Gastrocnemius medialis (tissue), 4 donors: ENCODE measurements at places on chromosomes 3 and 15. TPM values are rescaled to one million over a fixed set of nuclear protein-coding genes. Genes with fewer than 3 reads are reported as not detected.

- DNase-seq = peak; percentile 38
Measured at GRCh38 chr3:136862617-136863322, 762 bp downstream of the NCK1 start.

- peak; percentile 21 for DNase-seq
Measured at GRCh38 chr3:54600441-54601204, 327.2 kb downstream of the LRTM1 start.

- no peak for DNase-seq
Measured at GRCh38 chr15:100537331-100537730, 8.6 kb upstream of the CERS3 start.

DNA sequence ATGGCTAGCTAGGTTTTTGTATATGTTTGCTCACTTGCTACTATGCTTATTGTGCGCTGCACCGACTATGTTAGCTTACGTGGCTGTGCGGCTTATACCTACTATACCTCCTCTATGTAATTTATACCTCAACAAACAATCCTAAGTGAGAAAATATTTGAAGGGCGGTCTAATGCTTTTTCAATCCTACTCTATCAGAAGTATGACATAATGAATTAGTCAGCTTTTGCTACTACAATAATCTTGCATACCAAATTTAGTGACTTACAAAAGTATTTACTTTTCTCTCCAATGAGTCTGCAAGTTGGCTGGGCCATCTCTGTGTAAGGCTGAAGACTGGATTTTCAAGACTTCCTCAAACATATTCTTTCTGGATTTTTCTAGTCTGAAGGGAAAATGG, 391.2 kb upstream of the NECTIN3 start:
- DNase-seq = no peak

GRCh38 chr15:95734422-95735316, 595.8 kb upstream of the NR2F2 start:
- DNase-seq = no peak

The WDR72 gene
- 0.11 TPM for total RNA-seq

DNA sequence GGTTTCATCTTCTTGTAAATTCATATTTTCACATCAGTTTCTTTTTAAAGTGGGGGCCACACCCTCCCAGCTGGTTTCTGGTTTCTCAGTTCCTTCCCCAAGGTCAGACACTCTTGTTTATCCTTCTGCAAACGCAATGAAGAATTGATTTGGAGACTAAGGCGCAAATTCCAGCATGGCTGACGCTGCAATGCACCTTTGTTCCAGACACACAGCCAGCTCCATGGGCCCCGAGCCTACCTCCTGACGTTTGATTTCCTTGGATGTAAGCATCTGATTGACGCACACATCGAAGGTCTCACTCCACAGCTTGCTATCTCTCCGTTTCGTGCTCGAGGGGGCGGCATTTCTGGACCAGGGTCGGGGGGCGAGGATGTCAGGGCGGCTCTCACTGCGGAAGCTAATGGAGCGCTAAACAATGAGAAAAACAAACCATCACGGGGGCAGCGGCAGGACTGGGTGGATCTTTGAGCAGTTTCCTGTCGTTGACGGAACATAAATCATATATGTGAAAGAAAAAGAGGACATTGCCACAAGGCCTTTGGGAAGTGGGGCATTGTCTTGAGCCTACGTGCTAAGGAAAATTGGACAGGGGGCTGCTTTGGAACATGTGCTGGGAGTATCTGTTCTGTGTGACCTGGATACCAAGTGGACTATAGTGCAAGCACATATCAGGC, 46.9 kb downstream of the ARHGEF3 start:
- no peak for DNase-seq

DNA sequence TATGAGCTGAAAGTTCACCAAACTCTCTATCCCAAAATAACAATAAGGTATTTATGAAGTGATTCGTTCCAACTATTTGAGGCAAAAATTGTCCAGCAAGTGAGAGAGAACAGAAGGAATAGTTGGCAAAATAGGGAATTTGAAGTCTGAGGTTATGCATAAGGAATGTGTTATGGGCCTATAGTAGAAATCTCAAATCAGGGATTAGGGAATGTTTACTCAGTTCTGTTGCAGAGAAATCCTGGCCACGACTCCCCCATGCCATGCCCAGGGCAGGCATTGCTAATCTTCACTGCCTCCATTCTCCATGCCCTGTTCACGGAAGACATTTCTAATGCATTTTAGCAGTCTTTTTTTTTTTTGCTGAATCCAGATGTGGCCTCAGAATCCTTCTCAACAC, 58.6 kb downstream of the FLNB start:
- DNase-seq = no peak

The AMIGO3 gene
- total RNA-seq = not detected

The UBXN7 gene
- 8.0 TPM for total RNA-seq

GRCh38 chr3:46926039-46926438, 48.5 kb downstream of the PTH1R start:
- peak; percentile 95 for DNase-seq

DNA sequence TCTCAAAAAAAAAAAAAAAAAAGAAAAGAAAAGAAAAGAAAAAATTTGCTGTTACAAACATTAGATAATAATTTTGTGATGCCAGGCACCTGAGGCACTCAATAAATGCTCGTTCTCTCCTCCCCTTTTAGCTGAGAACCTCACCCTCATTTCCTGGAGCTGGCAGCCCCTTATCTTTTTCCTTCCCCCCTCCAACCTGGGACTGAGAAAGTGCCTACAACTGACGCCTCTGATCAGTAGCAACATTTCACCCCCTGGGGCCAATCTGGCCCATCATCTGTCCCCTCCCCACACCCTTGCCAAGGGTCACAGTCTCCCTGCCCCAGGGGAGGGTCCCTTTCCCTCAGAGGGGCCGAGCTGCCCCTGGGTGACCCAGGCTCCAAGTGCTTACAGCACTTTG, 12.6 kb upstream of the RNU6-1 start:
- no peak for DNase-seq

The GNAT1 gene
- not detected for total RNA-seq

DNA sequence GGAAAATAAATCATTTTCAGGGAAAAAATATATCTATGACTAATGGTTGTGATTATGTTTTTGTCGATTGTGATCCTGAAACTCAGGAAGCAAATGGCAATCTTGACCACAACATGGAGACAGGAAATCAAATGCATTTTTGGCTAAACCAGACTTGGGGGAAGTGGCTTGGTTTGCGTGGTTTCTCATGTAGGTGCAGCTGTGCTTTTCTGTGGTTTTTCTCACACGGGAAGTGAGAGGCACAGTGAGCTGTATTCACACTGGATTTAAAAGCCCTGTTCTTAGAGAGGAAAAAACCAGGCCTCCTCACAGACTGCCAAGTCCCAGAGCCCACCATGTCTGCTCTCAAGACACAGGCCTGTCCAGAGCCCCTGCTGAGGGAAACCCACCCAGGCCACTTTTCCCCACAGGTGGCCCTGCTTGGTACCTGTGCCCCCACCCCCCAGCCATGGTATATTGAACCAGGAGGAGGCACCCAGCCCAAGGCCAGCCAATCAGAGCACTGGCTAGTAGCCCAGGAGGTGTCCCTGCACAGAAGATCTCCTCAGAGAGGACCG, 46.1 kb downstream of the BTD start:
- no peak for DNase-seq

DNA sequence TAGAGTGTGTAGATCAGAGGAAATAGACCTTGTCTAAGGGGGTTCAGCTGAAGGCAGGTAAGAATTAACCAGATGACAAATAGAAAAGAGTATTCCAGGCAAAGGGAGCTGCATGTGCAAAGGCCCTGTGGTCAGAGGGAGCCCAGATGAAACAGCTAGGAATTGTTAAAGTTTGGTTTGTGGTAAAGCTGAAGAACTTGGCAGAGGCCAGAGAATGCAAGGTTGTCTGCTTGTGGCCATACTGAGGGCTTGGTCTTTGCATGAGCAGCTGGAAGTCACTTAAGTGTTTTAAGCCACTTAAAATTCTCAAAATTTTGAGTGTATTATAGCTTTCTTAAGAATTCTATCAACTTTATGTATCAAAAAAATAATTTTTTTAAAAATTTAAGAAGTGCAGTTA, 116.5 kb downstream of the NEK10 start:
- no peak for DNase-seq

The TTLL13 gene
- not detected for total RNA-seq

DNA sequence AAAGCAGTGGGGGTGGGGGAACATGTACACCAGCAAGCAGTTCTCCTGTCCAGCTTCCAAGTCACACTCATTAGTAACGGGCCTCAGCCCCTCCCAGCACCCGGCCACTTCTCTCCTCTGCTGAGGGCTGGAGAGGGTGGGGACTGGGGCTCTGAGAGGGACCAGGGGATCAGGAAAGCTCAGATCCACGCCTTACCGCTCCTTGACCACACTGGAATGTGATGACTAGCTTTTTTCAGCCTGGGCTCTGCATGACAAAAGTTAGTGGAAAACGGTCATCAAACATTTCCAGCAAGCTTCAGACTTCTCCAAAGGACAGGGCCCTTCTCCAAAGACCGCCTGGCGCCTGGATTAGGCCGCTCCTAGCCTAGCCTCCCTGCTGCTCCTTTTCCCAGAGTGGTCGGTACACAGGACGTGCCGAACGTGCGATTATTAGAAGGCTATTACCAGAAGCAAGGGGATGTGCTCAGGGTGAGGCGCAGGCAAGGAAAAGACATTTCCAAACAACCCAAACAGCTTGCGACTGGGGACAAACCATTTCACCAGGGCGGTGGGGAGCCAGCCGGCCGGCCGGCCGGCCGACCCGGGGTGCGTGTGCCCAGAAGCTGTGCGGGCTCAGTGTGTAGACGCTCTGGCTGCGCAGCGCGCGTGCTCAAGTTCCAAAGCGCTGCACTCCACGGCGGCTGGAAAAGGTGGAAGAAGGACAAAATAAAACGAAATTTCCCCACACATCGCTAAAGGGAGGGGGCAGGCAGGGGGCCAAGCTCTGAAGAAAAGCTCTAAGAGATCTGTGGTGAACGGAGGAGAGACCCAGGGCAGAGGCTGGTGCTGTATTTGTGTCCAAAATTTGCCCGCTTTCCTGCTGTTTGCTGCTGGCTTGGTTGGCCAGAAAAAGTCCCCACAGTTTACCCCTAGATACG, 51.0 kb upstream of the SSR3 start:
- no peak for DNase-seq

DNA sequence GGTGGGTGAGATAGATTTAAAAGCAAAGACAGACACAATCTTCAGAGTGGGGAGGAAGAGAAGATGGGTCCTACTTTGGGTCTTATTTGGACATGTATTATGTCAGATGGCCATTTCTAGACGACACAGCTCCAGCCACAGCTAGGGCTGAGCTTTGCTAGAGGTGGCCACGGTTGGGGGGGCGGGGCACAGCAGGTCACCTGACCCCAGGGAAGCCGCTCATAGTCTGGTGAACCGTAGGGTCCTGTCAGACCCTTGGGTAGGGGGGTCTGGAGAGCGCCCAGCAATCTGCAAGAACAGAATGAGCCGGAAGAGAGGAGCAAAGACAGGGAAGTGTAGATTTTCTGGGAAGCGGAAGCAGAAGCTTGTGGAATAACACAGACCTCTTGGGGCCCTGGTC, 6.6 kb downstream of the EPB42 start:
- no peak for DNase-seq

The LRRC2 gene
- 103 TPM for total RNA-seq

The ROPN1 gene
- not detected for total RNA-seq

- no peak for DNase-seq
Measured at GRCh38 chr3:25834346-25834745, 44.5 kb downstream of the OXSM start.

DNA sequence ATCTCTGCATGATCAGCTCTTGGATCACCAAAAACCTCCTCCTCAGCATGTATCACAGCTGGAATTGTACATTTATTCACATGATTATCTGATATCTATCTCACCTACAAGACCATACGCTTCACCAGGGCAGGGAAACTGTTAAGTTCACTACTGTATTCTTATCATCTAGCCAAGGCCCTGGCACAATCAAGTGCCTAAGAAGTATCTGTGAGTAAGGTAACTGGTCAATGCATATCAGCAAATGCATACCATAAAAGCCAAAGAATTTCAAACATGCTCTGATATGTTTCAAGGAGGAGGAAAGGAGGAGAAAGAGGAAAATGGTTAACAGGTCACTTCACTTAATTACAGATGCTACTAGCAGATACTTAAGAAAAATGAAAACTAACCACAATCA, 158.4 kb downstream of the LIPC start:
- DNase-seq = no peak

The CAMP gene
- total RNA-seq = not detected

The CCDC9B gene
- total RNA-seq = 26.3 TPM

The MITF gene
- total RNA-seq = 114 TPM
